SW480 (cell line): ENCODE measurements at places on chromosomes 1 and 21.

DNA sequence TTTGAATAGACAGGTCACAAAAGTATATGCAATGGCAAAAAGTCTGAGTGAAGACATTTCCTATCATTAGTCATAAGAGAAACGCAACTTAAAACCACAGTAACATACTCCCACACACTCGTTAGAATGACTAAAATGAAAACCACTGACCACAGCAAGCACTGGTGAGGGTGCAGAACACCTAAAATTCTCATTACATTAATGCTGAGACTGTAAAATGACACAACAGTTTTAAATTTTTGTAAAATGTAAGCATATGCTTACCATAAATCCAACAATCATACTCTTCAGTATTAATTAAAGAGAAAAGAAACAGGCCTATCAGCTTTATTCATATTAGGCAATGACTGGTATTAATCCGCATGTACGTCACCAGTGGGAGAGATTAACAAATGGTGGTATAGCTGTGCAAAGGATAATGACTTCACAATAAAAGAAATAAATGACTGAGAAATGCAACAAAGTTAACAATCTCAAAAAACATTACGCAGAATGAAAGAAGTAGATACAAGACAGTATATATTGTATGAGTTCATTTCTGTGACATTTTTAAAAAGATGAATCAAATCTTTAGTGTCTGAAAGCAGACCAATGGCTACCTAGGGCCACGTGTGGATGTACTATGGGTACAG lies 253.5 kb downstream of the AKT3 start:
- peak; percentile 79 for DNase-seq

DNA sequence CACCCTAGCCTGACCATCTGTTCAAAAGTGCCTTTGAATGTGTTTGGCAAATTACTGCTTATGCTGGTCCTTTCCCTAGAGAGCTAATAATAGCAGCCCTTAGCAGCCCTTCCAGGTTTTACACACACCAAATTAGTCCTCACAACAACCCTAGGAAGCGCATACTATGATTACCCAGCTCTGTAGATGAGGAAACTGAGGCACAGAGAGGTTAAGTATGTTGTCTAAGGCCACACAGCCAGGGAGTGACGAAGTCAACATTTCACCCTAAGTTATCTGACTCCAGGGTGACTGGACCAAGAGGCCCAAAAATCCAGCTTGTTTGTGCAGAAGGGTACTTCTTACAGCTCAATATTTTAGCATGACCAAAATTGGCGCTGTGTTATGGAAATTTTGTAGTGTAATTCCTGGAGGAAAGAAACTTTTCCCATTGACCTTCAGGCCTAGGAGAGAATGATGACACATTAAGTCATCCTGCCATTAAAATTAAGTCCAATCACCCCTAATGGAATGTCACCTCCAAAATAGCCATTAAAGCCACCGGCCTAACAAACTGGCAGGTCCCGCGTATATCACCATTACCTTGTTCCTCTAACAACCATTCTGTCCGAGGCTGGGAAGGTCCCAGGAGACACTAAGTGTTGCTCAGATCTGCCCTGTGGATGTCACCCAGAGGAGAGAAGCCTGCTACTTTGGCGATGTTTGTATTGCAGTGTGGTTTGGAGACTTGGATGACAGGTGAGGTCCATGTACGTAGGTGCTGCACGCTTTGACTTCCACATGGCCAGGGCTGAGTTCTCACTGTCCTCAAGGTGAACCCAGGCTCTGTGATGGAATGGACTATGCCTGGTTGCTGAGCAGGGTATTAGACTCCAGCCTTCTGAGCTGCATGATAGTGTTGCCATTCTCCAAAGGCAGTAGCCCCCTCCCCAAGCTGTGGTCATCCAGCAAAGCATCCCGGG lies 258.3 kb downstream of the TOMM20 start:
- peak; percentile 39 for DNase-seq

DNA sequence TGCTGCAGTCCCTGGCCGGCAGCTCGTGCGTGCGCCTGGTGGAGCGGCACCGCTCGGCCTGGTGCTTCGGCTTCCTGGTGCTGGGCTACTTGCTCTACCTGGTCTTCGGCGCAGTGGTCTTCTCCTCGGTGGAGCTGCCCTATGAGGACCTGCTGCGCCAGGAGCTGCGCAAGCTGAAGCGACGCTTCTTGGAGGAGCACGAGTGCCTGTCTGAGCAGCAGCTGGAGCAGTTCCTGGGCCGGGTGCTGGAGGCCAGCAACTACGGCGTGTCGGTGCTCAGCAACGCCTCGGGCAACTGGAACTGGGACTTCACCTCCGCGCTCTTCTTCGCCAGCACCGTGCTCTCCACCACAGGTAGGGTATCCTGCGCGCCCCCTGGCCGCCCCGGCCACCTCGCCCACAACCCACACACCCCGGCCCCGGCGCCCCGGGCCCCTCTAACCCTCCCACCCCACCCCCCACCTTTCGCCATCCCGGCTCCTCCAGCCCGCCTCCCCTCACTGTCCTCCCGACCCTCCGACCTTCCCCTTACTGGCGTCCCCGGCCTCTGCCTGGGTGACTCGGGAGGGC lies 352 bp downstream of the KCNK1 start:
- DNase-seq, result peak; percentile 54

GRCh38 chr1:27577504-27578188 lies 26.3 kb downstream of the AHDC1 start:
- DNase-seq, result no peak

DNA sequence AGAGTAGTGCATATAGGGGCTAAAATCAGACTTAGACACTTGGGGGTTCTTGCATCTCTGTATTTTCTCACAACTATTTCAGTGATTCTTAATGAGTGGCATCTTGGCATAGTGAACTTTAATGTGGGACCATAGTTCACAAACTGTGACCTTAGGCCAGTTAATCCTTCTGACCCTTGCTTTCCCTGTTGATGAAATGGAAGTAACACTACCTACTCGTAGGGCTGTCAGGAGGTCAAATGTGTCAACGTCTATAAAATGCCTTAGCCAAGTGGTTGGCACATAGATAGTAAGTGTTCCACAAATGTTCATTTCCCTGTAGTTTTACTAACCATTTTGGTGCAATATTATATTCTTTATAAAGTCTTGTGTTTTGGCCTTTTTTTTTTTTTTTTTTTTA lies 49.4 kb downstream of the DYRK1A start:
- no peak for DNase-seq

- DNase-seq, result no peak
Measured at GRCh38 chr1:6391951-6392808, 1.4 kb downstream of the ACOT7 start.
